ENCODE measurements at places on chromosomes 4 and X.

DNA sequence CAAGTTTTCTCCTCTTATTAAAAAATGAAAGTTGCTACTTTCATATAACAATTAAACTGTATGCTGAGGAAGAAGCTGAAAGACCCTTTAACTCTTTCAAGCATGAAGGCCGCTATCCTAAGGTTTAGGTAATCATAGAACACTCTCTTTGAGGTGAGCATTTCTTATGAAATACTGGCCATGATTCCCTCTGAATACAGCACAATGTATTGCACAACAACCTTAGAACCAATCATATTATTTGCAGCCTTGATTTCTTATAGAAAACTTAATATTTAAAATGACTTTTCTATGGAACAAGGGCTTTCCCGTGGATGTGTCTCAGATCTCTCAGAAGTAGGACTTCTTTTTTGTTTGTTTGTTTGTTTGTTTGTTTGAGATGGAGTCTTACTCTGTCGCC is 333.4 kb upstream of the TEX13C start:
- no peak for DNase-seq

DNA sequence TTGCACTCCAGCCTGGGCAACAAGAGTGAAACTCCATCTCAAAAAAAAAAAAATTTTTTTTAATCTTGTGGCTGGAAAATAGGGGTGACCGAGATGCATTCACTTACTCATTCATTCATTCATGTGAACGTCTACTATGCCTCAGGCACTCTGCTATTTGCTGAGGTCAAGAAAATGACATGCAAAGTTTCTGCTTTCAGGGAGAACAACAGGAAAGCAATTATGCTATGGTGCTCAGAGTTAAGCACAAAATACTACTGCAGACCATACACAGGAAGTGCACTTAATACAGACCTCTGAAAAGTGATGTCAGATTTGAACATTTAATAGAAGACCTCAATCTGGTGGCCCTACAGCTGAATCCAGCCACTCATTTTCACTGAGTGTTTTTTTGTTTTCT is 59.6 kb upstream of the DUSP21 start:
- DNase-seq, result peak; percentile 7

DNA sequence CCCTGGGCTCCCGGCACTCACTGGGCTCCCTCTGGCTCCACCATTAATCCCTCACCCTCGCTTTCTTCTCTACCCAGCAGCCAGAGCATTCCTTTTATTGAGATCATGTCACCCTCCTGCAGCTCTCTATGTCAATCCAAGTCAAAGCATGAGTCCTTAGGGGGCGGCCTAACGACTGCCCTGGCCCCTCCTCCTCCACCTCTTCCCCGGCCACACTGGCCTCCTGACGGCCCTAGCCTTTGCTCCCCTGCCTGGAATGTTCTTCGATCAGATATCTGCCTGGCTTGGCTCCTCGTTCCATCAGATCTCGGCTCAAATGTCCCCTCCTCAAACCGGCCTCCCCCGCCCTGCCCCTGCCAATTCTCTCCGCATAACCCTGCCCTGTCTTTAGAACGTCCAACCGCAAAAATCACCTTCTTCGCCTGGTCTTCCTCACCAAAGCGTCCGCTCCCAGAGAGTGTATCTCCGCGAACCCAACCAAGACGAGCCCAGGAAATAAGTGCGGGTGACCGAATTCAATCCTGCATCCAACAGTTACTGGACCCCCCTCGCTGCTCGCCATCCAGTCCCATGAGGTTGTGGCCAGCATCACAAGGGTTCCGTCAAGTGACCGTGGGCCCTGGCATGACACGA is 722 bp upstream of the PNCK start:
- DNase-seq, result no peak

DNA sequence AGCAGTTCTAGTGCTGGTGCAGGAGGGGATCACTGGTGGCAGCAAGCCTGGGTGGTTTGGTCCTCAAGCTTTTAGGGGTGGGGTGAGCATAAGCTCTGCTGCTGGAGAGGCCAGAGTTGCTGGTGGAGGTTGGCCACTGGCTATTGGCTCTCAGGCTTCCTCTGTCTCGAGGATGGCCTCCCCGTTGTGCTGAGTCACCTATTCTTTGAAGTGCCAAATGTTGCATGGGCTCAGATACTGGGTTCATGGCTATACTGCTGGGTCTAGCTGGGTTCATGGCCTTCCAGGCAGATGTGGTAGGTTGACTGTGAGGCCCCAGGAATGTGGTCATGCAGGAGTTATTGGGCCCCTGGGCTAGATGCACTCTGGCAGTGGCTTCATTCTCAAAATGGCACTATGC is 466.3 kb downstream of the NAF1 start:
- DNase-seq, result no peak

- no peak for DNase-seq
Observed at GRCh38 chr4:182704948-182705347, 212.2 kb downstream of the DCTD start.

DNA sequence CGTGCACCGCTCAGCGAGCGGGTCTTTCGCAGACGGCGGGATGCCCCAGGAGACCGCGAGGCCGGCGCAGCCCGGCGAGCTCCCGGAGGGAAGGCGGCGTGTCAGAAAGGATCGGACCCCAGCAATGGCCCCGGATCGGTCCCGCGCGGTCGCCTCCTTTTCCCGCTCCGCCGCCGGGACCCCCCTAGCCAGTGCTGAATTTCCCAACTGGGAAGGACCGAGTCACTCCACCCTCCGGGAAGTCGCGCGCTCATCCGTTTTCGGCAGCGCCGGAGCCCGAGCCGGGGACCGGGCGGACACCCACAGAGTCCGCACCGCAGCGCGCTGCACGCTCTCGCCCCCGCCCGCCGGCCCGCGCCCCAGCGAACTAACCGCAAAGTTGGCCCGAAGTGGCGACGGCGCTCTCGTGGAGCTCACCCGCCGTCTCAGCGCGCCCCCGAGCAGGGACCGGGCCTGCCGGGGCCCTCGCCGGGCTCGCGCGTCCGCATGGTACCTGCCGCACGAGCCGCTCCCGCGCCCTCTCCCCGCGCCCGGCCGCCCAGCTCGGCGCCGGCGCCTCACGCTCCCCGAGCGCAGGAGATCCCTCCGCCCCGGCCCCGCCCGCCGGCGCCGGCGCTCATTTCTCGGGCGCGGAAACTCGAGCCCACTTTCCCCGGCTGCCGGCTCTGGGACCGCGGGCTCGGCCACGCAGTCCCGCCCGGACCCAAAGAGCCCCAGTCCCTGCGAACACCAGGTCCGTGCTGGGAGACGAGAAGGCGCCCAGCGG is at the start of gene FAT1:
TSS of gene FAT1 (minus strand) at position 565 of the 766 bp plus-strand sequence. CDS start 14,029 bp downstream, outside the sequence.
- DNase-seq, result peak; percentile 74

GRCh38 chrX:23575281-23575680 is 92.0 kb upstream of the PRDX4 start:
- no peak for DNase-seq

- no peak for DNase-seq
Observed at GRCh38 chrX:82748906-82749505, 759.1 kb upstream of the POU3F4 start.

GRCh38 chr4:8045909-8046308 is 106.2 kb upstream of the AFAP1 start:
- DNase-seq, result no peak

DNA sequence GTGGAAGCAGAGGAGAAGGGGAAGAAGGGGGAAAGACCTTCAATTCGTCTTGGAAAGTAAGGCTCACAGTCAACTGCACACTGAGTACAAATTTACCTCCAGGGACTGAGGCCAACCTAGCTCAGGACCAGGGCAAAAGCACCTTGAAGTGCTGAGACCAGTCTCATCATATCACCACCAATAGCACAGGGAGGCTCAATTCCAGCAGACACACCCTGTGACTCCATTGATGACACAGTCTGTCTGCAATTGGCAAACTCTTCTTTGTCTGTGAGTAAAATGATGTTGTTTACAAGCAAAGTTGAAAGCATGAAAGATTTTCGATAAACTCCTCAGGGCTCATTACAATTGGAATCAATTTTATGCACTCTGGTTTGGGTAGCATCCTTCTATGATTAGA is 32.3 kb downstream of the TRIML1 start:
- no peak for DNase-seq

- no peak for DNase-seq
Observed at GRCh38 chr4:85828027-85828890, 353.3 kb downstream of the ARHGAP24 start.

DNA sequence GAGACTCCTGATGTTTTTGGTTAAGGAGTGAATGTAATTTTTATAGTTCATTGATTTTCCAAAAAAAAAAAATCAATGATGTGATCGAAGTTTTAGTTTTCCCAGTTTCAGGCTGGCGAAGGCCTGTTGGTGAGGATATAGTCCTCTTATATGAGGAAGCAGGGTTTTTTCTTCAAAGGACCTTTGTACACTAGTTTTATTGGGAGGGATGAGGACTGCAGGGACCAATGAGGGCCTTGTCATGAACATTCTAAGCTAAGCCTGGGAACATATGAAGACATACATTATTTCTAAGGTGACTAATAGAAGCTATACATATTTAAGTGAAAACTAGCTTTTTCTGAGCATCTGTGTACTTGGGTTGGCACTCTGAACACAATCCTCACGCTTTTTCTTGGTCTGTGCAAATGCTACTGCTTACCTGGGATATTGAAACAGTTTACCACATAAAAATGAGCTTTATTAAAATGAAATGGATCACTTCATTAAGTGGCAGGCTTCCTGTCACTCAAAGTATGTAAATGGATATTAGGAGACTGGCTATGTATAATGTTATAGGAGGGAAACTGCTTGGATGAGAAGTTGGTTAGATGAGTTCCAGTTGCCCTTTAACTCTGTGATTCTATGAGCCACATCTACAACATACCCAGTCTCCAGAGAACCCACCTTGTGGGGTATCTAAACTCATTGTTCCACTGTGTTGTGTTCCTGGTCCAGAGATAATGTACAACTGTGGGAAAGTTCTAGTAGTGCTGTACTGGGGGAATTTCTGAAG is 43.5 kb downstream of the SLC4A4 start:
- no peak for DNase-seq

DNA sequence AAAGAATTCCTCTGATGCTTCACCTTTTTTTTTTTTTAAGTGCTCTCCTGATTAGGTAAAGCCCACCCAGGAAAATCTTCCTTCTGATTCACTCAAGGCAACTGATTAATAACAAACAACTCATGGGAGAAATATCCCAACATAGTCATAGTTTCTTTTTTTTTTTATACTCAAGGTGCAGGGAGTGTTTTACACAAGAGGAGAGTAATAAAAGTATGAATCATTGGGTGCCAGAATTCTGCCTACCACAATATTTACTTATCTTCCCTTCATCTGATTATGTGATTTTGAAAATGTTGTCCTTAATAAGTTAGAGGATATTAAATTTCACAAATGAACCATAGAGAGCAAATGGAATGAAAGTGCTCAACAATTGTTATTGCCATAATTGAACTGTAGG is 329.9 kb downstream of the TECRL start:
- no peak for DNase-seq

DNA sequence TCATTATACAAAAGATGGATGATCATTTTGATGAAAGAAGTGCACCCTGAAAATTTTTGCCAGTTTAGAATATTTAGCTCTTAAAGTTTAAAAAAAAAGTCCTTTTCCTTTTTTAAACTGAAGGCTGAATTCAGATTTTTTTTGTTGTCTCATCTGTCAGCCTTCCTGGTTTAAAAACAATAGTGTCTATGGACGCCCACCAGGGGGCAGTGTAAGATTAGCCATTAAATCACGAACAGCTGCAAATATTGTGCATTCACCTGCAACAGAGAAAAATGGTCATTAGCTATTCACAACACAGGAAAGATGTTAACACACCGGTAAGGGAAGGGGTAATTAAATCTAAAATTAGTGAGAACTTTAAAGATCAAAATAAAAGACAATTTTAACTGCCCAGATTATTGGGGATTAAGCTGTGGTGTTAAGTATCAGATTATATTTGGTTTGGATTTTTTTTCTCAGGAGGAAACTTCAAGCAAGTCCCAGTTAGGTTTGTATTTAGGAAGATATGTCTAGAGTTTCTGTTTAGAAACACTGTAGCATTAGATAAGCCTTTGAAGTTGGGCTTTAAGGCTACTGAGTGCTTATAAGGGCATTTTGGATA is 4.4 kb upstream of the CXorf38 start:
- DNase-seq, result peak; percentile 70

DNA sequence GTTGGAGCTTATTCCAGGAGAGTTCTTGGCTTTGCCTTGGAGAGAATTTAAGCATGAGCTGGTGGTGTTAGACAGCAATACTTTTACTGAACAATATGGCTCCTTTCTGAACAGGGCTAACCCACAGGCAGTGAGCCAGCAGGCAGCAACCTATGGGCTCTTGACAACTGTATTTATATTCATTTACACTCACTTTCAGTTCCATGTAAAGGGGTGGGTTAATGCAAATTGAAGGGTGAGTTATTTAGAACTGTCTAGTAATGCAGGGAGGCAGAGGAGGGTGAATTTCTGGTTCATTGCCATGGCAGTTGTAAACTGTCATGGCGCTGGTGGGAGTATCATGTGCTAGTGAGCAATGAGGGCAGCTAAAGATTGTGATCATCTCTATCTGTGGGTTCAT is 15.7 kb downstream of the FOXR2 start:
- peak; percentile 7 for DNase-seq

- no peak for DNase-seq
Observed at GRCh38 chr4:52869656-52870055, 7.5 kb downstream of the RASL11B start.

- DNase-seq, result no peak
Observed at GRCh38 chrX:40663880-40664630, 16.7 kb upstream of the CXorf38 start.

- DNase-seq, result no peak
Observed at GRCh38 chr4:52555356-52555716, 103.8 kb downstream of the USP46 start.

- DNase-seq, result no peak
Observed at GRCh38 chrX:1483843-1484637, 31.3 kb upstream of the ASMTL start.

Data from MM.1S (cell line).